ENCODE measurements at places on chromosomes 11 and 22.

GRCh38 chr11:10323793-10324170, 18.9 kb downstream of the ADM start:
- DNase-seq, result no peak

DNA sequence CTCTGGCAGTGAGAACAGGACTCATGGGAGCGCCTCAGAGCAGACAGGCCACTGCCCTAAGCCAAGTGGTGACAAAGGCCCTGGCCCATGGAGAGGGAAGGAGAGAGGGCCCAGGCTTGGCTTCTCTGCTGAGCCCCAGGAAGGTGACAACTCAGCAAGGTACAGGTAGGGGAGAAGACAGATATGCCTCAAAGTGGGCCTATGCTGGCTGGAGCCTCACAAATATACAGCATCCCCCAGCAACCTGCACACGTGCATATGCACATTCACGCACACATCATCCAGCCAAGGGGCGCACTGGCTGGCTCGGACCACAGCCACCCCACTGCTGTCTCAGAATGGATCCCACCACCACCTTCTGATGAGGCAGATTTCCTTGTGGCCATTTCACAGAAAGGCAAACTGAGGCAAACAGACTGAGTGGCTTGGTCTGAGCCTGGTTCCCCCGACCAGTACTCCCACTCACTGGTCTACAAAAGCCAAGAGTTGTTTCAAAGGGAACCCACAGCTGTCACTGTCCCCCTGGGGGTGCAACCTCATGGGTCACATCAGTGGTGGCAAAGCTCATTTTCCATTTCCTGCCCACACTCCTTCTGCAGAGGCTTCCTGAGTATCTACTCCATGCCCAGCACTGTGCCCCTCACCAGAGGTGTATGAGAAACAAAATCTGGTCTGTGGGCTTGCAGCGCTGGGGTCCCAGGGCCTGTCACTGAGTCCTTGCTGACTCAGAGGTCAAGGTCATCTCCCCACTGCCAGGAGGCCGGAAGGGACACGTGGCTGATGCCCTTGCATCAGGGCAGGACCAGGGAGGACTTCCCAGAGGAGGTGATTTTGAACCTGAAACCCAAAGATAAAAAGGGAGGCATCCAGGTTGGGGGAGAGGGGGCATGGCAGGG, 67.3 kb upstream of the PRR5 start:
- DNase-seq, result no peak

- DNase-seq, result no peak
Observed at GRCh38 chr11:102446606-102447005, 6.0 kb downstream of the TMEM123 start.

DNA sequence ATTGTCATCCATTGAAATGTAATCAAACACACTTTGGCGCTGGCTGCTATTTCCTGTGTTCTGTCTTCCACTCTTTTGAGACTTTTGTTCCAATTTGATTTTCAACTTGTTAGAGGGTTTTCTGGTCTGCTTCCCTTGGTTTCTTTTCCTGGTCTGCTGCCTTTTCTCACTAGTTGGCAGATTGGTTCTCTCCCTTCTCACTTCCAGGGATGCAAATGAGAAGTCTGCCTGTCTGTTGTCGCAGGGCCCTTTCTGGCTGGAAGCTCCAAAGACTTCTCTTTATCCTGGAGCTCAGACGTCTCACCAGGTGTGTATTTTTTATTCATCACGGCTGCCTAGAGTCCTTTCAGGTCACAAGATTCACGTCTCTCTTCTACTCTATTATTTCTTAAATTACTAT, 84.0 kb downstream of the RPS6KA4 start:
- DNase-seq, result no peak

GRCh38 chr11:69210310-69211035, 54.7 kb downstream of the SMIM38 start:
- DNase-seq, result no peak

- DNase-seq, result no peak
Observed at GRCh38 chr22:42632096-42632495, 8.3 kb downstream of the ATP5MGL start.

DNA sequence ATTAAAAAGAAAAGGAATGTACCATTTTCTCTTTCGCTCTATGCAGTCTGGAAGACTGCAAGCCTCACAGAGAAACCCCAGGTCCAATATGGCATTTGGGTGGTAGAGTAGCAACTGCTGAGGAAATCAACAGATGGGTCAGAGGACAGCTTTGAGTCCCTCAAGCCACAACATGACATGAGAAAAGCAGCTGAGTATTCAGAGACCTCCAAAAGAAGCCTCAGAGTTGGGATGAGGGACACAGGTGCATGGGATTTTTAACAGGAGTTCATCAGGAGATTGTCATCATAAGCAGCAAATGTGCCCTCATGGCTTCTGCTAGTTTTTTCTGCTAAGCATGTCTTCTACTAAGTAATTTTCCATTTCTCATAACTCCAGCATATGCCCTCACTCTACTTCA, 111.6 kb downstream of the BLID start:
- no peak for DNase-seq

GRCh38 chr11:87908086-87908485, 267.2 kb downstream of the RAB38 start:
- no peak for DNase-seq

GRCh38 chr11:115674176-115674936, 170.1 kb upstream of the CADM1 start:
- DNase-seq, result no peak

GRCh38 chr11:636511-637332, at the start of gene DRD4:
TSS of gene DRD4 (plus strand) at chr11:637269. CDS start at chr11:637305, 36 bp downstream.
- no peak for DNase-seq

DNA sequence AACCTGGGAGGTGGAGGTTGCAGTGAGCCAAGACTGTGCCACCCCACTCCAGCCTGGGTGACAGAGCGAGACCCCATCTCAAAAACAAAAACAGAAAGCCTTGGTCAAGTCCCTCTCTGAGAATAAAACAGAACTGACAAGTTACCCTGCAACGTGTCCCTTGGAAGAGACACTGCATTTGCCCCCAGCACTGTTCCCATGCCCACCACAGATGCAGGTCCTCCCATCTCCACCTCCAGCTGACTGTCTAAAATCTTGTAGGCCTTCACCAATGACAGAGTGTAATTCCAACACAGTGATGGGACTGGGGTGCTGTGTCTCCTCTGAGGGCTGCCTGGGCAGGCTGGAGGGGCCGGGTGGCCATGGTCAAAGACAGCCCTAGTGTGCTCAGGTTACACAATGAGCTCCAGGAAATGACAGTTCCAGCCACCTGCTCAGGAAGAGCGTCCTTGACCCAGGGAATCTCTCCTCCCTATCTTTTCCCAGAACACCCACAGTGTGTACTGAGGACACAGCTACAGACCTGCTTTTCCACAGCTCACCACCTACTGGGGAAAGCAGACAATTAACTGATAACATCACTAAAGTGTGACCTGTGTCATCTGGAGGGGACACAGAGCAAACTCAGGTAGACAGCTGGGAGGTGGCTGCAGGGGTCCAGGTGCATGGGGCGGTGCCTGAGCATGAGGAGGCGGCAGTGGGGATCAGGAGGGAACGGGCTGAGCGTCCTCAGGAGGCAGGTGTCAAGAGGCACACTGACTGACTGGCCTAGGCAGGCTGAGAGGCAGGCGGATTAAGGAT, 56.4 kb downstream of the ARFGAP3 start:
- no peak for DNase-seq

- DNase-seq, result no peak
Observed at GRCh38 chr11:47508240-47508957, 44.5 kb downstream of the CELF1 start.

GRCh38 chr11:133910101-133910500, 46.7 kb downstream of the IGSF9B start:
- DNase-seq, result no peak

GRCh38 chr11:44611687-44612434, 46.4 kb downstream of the CD82 start:
- DNase-seq, result no peak

DNA sequence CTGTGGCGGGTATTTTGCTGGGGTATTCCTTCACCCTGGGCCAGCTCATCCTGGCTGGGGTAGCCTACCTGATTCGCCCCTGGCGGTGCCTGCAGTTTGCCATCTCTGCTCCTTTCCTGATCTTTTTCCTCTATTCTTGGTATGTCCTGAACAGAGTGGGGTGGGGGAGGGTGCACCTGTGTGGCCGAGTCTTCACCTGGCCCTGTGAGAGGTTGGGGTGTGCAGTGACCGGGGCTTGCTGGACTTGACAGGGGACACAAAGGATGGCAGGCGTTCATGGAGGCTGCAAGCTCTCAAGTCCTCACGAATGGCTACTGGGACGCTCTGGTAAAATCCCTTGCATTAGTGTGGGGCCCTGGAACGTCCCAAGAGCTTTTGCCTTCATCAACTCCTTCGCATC, 39.3 kb downstream of the CAPN1 start:
- no peak for DNase-seq

DNA sequence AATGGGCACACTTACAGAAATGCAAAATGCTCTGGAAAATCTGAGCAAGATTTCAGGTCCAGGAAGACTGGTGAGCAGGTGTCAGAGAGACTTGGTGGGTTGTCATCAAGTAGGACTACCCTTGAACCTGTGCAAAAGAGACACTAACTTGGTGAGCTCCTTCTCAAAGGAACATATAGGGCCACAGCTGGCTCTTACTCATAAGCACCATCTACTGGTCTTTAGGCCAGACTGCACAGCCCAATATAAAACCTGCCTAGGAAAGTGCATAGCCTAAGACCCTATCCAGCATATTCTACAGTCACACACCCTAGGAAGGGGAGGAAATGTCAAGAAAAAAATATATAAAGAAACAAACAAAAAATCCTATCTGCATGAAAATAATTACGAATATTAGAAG, 18.2 kb upstream of the OR10W1 start:
- DNase-seq, result no peak

- DNase-seq, result no peak
Observed at GRCh38 chr22:22176929-22177616, 67.5 kb upstream of the VPREB1 start.

- DNase-seq, result no peak
Observed at GRCh38 chr11:76120513-76121101, 85.7 kb downstream of the WNT11 start.

- DNase-seq, result no peak
Observed at GRCh38 chr22:30871391-30872284, 96.9 kb downstream of the MORC2 start.

DNA sequence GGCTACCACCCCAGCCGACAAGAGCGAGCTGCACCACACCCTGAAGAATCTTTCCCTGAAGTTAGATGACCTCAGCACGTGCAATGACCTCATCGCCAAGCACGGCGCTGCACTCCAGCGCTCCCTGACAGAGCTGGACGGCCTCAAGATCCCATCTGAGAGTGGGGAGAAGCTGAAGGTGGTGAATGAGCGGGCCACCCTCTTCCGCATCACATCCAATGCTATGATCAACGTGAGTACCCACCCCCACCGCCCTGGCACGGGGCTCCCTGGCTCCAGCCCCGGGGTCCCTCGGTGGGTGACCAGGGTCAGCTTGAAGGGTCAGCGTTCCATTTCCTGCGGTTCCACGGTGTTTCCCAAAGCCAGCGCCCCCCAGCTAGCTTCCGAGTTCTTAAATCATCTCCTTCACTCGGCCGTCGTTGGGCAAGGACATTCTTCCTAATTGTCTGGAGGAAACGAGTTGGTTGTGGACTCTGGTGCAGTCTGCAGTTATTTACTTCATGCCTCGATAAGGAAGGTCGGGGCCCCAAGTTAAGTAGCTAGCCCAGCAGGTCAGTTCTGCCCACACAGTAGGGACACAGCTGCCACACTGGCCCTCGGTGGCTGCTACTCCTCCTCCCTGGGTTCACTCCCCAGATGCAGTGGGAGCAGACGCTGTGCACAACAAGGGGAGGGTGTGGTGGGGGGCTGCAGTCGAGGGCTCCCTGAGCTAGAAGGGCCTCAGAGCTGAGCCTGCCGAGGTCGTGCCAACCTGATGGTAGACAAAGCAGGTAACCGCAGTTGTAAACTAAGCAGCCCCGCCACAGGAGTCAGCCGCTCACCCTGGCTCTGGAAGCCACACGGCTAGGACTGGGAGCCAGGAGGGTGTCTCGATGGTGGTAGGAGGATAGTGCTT, 97.9 kb downstream of the MORC2 start:
- no peak for DNase-seq

All from stimulated activated CD8-positive, alpha-beta memory T cell treated with anti-CD3 and anti-CD28 coated beads, Interleukin-4, amount 100 ng/mL, for 1 hour (primary cell).